Stimulated activated CD4-positive, alpha-beta T cell treated with anti-CD3 and anti-CD28 coated beads, Interleukin-1b, Interleukin-23, amount 100 ng/mL, for 4 hours (primary cell): ENCODE measurements at places on chromosomes 7 and 10.

DNA sequence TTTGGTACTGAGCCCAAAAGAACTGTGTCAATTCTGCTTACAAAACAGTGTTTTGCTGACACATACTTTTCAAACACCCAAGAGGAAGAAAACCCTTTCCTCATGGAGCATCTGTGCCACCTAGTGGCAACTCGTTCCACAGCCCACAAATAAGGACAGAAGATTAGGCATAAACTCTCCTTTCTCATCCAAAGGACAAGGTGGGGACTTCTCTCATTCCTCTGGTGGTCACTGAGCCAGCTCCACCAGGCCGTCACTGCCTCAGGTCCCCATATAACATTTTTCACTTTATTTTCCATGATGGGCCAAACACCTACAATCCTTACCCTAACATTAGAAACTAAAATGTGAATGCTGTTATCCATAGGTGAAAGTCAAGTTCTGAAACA, 76.9 kb downstream of the RNF216 start:
- DNase-seq: peak; percentile 65

DNA sequence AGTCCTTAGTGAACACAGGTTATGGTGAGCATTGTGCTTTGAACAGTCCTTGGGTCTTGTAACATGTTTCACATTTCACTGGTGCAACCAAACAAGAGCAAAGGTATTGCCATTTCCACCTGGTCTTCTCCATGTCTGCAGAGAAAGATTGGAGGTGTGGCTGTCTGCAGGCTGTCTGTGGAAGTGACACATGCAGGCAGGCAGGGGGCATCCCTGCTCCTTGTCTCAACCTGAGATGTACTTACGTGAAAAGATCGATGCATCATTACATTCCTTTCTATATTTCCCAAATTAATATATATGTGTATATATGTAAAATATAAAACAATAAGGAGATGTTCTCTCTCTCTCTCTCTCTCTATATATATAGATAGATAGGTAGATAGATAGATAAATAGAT, 54.3 kb downstream of the LRRC18 start:
- DNase-seq: no peak

DNA sequence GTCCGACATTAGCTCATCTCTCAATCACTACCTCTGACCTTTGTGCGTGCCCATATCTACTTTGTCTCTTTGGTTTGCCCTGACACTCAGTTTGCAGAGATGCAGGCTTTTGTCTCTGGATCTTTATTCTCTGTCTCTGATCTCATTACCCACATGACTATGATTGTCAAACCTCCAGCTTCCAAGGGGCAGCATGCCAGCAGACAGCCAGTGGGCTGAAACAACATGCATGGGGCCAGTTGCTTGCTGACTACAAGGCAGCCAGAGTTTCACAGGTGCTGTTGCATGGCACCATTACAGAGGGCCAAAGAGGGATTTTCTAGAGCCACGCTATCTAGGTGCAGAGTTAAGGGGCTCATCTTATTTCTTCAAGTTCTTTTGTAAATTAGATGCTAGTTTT, 146.2 kb downstream of the SPAG6 start:
- DNase-seq: no peak

DNA sequence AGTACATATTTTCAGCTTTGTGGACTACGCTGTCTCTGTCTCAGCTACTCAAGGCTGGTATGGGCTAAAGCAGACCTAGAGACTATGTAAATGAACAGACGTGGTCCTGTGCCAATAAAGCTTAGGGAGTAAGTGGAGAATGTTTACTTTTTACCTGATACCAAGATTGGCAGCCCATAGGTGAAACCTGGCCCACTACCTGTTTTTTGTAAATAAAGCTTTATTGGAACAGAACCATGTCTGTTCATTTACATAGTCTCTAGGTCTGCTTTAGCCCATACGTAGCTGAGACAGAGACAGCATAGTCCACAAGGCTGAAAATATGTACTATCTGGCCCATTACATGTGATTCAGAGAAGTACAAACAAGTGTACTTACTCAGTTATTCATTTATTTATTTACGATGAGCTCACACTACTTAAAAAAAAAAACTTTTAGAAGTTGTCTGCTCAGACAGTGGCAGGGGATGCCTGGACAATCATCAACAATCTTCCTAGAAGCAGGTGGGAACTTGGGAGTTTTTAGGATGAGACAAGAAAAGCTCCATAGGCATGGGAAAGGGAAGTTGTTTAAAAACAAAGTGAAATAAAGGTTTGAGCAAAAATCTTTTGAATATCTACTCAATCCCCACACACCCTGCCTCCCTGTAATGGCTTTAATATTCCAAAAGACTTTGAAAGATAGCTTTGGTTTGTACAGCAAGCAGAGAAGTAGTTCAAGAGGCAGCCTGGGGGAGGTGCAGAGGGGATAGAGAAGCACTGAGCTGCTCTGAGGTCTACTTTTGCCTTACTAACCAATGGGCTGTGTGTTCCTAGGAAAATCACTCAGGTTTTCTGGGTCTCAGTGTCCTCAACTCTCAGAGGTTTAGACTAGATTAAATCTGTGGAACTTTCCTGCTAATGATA, 114.4 kb upstream of the AFAP1L2 start:
- DNase-seq: no peak

DNA sequence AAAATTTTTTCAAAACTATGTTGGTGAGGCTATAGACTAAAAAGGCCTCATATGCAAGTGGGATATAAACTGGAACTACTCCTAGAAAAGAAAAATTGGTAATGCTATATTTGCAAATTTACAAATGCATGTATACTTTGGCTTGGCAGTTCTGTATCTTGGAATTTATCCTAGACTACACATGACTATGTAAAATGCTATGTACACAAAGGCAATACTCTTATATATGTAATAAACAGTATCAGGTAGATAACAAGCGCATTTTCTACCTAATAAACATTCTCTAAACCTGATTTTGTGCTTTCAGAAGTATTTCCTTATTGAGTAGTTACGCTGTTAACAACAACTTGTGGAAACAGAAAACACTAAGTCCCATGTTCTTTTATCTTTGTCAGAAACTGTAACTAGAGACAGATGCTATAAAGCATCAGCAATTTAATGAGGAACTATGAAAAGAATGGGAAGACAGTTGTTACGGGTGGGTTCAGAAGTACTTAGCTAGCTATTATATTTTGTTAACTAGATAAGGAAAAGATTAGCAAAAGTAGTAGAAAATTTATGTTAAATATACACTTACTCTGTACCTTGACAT, 107.8 kb downstream of the ARHGAP12 start:
- no peak for DNase-seq

- DNase-seq: no peak
Measured at GRCh38 chr7:127865466-127865865, 165.8 kb downstream of the LRRC4 start.

- DNase-seq: no peak
Measured at GRCh38 chr10:93402192-93402591, 79.9 kb downstream of the MYOF start.

- no peak for DNase-seq
Measured at GRCh38 chr7:39400836-39401235, 165.4 kb upstream of the YAE1 start.

- DNase-seq: peak; percentile 49
Measured at GRCh38 chr10:29658984-29659965, 24.5 kb upstream of the SVIL start.

GRCh38 chr10:119006451-119007210, 22.9 kb upstream of the NANOS1 start:
- no peak for DNase-seq

DNA sequence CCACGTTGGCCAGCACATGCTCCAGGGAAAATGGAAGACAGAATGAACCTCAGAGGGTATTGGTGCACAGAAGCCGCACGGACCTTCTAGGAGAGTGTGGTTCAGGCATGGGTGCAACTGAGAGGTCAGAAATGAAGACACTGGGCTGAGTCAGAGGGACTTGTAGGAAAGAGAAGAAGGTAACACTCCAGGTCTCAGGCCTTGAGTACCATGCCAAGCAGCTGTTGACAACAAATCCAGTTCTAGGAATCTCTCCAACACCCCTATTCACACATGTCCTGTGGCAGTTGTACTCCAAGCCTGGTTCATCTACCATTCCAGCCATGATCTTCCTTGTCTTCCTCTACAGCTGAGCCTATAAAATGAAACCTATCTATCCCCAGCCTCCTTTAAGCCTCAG, 251.6 kb downstream of the USP6NL start:
- no peak for DNase-seq

- DNase-seq: no peak
Measured at GRCh38 chr10:131206111-131206995, 105.2 kb downstream of the TCERG1L start.

DNA sequence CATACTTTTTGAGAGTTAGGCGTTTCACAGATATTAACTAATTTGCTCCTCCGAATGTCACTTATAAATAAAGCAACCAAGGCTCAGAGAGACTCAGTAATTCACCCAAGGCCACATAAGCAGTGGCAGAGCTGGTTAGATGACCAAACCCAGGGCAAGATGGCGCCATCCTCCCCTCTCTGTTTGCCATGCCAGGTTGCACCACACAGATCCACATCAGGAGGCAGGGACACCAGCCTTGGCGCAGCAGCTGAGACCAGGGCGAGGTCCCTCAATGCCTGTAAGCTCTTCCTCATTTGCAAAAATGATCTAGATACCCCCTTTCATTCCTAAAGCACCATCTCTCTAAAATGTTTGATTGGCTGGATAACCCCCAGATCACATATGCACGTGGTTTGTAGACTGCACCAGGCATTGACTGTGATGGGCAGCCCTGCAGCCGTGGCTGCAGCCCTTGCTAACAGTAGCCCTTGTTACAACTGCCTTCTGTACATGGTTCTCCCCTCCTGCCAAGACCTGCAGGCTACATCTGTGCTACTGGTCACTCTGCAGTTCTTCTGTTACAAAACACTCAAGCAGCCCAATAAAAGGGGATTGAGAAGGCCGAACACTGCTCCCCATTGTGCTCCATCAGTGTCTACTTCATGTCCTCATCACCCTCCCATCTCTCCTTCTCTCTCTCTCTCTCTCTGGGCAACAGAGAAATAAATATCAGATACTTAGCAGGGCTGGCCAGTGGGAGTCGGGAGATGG, 298.6 kb downstream of the PRPF18 start:
- no peak for DNase-seq

DNA sequence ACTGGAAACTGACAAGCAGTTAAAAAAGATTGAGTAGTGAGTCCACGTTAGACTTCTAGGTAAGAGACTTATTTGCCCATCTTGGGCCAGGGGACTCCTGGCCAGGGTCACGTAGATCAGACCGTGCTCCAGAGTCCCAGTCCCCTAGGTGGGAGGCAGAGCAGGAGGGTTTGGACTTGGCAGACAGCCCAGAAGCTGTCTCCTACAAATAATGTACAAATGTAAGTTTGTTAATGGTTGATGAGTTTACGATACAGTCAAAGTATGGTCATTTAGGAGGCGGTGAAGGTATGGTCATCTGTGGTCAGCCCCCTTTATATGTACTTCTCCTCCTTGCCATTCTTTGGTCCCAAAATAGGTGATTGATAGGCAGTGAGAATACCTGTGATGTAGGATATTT, 28.2 kb downstream of the INPP5F start:
- DNase-seq: no peak

DNA sequence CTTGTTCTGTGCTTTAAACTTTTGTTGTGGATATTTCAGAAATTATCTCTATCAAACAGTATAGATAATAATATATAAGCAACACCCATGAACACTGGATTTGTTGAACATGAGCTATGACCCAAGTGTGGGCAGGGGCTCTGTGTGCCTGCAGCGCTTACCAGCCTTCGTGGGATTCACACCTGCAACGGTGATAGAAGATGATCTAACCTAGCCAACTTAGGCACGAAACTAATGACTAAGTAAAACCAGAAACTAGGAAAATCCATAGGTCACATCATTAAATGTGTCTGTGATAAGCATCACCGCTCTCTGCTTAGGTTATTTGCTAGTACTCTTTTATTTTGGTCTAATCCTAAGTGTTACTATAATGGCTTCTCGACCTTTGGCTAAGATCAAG, 18.0 kb downstream of the SPAG6 start:
- no peak for DNase-seq

DNA sequence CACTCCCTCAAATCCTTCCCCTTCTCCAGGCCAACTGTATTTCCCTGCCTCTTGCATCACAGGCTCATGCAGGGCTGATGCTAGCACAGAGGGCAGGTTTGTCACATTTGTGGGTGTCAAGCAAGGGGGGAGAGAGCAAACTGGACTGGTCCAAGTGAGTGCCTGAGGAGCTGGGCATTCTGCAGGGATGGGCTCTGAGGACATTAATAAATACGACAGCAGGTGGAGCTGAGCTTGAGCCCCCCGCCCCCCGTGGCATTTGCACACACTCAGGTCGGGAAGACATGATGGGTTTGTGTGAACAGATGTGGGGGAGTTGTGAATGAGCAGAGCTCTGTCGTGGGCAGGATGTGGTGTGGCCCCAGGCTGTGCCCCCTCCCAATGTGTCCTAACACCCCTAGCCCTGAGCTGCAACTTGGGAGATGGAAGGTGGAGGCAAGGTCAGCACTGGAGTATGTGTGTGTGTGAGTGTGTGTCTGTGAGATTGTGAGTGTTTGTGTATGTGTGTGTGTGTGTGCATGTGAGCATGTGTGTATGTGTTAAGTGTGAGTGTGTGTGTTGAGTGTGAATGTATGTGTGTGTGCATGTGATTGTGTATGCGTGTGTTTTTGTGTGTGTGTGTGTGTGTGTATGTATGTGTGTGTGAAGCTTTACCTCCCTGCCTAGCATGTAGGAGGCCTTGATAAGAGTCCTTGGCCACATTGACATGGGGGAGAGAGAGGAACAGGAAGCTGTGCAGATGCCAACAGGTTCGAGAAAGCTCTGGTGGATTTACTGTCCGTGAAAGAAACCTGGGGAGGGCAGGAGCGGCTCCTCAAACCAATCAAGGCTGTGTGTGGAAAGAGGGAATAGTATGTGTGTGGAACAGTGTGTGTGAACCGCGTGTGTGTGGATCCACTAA, 9.1 kb downstream of the RASSF4 start:
- DNase-seq: no peak

DNA sequence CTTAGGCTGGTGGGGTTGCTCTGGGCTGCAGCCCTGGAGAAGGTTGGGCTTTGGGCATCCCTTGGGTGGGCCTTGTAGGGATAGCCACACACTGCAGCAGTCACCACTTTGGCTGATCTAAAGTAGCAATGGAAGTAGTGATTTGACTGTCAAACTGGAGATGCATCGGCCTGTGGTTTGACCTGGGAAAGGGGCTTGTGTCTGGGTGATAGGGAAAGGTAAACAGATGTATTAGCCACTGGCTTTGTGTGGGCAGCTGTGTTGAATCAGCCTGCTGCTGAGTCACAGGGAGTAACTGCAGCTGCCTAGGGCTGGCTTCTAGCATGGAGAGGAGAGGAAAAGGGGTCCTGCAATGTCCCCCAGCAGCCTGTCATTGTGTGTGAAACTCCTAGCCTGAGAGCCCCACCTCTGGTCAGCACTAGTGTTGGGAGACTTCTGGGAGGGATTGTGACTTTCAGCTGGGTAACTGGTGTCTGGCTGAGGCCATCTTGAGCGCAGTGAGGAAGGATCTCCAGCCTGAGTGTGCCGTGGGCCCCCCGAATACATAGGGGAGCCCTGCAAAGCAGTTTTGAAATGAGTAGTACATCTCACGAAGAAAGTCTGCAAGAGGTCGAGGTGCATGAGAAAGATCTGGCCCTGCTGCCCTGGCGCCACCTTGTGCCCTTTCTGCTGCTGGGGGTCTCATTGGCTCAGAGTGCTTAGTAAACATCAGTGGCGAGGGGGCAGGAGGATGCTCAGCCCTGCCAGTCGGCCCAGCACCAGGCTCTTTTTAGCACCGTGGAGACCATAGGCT, 117.3 kb downstream of the FANK1 start:
- no peak for DNase-seq
